ENCODE measurements at places on chromosomes 4 and X. TPM values are rescaled to one million over a fixed set of nuclear protein-coding genes. Genes with fewer than 3 reads are reported as not detected.

The GAGE12J gene
- total RNA-seq = 0.73 TPM

The ELF4 gene
- total RNA-seq = 1.4 TPM

The PPEF2 gene
- total RNA-seq = 0.05 TPM

The GPR82 gene
- total RNA-seq = 0.28 TPM

Measured in left lobe of liver (tissue), 2 donors.